ENCODE measurements at places on chromosomes 1 and 21.

DNA sequence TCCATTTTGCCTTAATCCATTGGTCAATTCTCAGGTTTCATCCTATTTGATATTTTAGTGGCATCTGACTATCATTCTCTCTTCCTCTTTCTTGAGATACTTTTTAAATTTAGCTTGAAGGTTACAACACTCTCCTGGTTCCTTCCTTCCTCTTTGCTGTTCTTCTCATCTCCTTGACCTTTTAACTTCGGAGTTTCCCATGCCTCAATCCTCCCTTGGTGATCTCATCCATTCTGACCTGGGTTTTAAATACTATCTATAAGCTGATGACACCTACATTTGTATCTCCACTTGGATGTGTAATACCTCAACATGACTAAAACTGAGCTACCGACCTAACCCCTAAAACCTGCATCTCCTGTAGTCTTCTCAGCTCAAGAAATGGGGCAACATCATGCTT lies 4.8 kb upstream of the ZNF687 start:
- DNase-seq, result peak; percentile 38

GRCh38 chr1:229148041-229148671 lies 122.8 kb upstream of the RAB4A start:
- no peak for DNase-seq

DNA sequence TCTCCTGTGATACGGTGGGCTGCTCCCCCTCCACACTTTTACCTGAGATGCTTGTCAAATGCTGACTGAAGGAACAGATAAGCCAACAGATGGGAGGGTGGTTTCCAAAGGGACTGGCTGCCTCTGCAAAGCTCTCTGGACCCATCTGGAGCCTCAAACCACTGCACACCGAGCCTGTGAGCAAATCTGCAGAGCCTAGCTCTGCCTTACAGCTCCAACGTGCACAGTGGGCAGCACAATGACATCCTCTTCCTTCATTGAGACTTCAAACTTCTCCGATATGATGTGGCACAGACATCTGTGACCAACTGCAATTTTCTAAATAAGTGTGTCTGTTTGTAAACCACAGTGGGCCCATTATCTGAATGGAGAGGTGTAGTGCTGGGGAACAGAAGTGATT lies 26.2 kb upstream of the KNCN start:
- DNase-seq, result no peak

DNA sequence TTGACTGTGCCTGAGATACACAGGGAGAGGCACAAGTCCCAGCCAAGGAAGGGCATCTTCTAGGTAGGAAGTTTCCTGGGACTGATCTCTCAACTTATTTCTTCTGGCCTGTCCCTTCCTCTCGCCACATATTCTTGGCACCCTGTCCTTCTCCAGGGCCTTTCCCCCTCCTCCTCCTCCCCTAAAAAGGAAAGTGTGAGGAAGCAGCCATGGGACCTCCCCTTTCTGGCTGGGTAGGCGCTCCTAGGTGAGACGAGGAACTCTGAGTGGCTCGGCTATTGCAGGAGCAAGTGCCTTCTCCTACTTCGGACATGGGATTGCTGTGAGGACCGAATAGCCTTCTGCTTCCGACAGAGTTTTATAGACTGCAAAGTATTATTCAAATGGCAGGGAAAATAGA lies 15.5 kb upstream of the MTARC2 start:
- no peak for DNase-seq

DNA sequence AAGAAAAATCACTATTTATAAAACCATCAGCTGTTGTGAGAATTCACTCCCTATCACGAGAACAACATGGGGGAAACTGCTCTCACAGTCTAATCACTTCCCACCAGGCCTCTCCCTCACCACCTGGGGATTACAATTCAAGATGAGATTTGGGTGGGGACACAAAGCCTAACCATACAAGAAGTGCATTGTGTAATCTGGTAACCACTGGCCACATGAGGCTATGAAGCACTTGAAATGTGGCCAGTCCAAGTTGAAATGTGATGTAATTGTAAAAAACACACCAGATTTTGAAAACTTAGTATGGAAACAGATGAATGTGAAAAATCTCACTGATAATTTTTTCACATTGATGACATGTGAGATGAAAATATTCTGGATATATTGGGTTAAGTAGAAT lies 293.8 kb downstream of the TTLL7 start:
- DNase-seq, result no peak

DNA sequence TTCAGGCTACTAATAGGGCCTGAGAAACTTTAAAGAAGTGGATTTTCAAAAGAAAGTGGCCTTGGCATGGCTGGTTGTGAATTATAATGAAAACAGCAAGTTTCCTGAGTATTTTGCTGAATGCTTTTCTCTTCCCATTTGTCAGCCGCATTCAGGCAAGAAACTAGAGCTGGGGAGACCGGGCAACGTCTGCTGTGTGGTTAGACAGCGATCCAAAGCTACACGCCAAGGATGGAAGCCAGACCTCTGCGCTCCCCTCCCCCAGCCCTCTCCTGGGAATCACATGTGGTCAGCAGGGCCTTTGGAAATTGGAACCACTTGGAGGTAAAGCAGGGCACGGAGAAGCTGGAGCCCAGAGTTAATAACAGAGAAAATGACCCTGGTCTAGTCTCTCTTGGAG lies 114.1 kb upstream of the CD34 start:
- no peak for DNase-seq

DNA sequence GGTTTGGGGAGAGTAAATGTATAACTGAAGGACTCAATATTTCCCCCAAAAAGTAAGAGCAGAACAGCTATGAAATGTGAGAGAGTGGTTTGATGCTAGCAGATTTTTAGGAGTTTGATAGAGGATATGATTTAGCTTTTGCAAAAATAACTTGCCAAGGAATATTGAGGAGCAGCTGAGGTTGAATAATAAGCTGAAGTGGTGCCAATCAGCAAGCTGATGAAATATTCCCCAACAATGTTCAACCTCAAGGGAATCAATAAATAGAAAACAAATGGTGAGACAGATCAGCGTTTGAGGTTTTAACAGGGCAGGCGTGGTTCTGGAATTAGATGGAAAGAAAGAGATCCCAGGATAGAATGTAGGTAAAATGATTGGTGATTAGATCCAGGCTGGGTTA lies 413.4 kb upstream of the ADAMTS5 start:
- DNase-seq, result no peak

GRCh38 chr1:197178998-197179397 lies 32.5 kb upstream of the ASPM start:
- no peak for DNase-seq

- no peak for DNase-seq
Observed at GRCh38 chr1:234529095-234529949, 50.3 kb upstream of the TARBP1 start.
